ENCODE measurements at places on chromosomes 3 and 15. TPM values are rescaled to one million over a fixed set of nuclear protein-coding genes. Genes with fewer than 3 reads are reported as not detected.

Gene PCOLCE2
- 106 TPM for total RNA-seq

Gene MANF
- total RNA-seq: 108 TPM

Gene ITIH4
- total RNA-seq: 88.7 TPM

Gene PRICKLE2
- total RNA-seq: 22.0 TPM

DNA sequence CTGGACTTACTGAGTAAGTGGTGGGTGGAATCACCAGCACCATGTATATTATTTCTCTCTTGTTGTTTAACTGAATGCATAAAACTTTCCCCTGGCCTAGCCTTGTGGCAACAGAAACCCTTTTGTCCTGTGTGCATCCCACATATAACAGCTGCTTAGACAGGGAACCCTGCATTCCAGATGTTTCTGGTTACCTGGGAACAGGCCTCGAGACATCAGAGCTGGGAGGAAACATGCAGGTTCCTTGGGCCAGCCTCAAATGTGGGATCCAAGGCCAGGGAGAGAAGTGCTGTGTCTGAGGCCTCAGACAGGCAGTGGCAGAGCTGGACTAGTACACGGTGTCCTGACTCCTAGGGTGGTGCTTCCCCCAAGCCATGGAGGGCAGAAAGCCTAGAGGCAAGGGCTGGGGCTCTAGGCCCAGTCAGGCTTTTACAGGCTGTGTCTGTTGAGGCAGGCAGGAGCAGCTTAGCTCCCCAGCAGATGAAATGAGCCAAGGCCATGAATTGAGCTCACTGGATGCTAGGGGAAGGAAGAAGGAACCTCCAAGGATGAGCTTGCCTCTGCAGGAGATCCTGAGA lies 57.7 kb downstream of the ITGA11 start:
- no peaks in the 10 kb centered on the region for H3K36me3 ChIP-seq
- no peak overlapping the region for H3K27ac ChIP-seq
- H3K27me3 ChIP-seq: no peaks in the 10 kb centered on the region
- no peak for DNase-seq

DNA sequence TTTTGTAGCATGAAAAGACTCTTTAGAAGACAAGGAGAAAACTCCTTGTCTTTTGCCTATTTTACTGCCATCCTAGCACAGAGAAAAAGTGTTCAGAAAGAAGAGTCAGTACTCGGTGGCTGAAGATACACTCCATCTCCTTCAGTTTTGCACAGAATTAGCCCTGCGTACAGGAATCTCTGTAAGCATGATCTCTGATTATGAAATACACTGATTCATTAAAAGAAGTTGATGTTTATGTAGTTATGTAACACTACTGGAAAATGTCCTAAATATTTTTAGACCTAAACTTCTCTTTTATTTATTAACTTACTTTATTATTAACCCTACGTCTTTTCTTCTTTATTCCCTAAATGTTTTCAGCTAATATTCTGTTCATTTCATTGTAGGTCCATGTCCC lies 138.4 kb downstream of the LEKR1 start:
- H3K36me3 ChIP-seq: no peaks in the 10 kb centered on the region
- no peaks in the 10 kb centered on the region for H3K4me1 ChIP-seq
- no peak for DNase-seq
- no peak overlapping the region for H3K27ac ChIP-seq

GRCh38 chr3:33006571-33007286 lies 55.3 kb downstream of the CCR4 start:
- no peaks in the 10 kb centered on the region for H3K4me1 ChIP-seq
- peaks cover 4% of the 10 kb centered on the region for H3K36me3 ChIP-seq
- no peak overlapping the region for H3K27ac ChIP-seq
- no peak for DNase-seq
- H3K27me3 ChIP-seq: no peaks in the 10 kb centered on the region
